ENCODE measurements at places on chromosomes 7 and 10.
A peak's percentile ranks its signal among the peaks of the same experiment; 100 is the strongest.

- no peak for DNase-seq
These were observed 80.1 kb upstream of the AUTS2 start for GRCh38 chr7:69517985-69518704.

- DNase-seq, result no peak
These were observed 982.4 kb upstream of the LRRTM3 start for GRCh38 chr10:65943451-65943850.

DNA sequence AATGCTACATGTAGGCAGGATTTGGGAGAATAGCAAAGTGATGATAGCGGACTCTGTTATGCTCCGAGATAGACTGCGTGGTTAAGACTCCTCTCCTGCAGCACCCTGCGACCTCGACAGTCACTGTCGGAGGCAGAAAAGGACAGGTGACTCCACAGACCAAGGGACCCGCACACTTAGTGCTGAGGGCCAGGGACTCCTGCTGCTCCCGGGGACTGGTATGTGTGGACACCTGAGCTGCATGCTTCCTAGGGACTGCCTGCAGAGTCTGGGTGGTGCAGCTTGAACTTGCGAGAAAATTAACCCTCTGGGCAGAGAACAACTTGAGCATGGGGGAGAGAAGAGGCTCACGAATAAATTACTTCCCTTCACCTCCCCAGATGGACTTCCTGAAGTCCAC, 407.1 kb upstream of the PFKP start:
- no peak for DNase-seq

- no peak for DNase-seq
These were observed 53.5 kb upstream of the SVIL start for GRCh38 chr10:29688230-29688661.

DNA sequence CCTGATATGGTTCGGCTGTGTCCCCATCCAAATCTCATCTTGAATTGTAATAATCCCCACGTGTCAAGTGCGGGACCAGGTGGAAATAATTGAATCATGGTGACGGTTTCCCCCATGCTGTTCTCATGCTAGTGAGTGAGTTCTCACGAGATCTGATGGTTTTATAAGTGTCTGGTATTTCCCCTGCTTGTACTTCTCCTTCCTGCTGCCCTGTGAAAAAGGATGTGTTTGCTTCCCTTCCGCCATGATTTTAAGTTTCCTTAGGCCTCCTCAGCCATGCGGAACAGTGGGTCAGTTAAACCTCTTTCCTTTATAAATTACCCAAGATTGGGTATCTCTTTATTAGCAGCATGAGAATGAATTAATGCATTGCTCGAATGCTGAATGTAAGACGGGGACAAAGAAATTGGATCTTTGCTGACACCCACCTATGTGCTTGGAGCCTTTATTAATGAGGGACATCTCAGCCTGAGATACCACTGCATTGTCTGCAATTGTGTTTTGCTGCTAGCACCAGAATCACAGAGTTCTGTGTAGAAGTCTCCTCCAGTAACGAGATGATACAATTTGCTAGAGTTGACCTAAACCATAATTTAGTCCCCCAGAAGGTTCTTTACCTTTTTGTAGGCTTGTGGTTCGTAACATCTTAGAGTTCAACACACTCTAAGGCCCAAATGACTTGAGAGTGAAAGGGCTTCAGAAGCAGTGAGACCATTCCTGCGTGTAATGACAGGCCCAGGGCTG, 28.6 kb downstream of the SLC35B4 start:
- no peak for DNase-seq

DNA sequence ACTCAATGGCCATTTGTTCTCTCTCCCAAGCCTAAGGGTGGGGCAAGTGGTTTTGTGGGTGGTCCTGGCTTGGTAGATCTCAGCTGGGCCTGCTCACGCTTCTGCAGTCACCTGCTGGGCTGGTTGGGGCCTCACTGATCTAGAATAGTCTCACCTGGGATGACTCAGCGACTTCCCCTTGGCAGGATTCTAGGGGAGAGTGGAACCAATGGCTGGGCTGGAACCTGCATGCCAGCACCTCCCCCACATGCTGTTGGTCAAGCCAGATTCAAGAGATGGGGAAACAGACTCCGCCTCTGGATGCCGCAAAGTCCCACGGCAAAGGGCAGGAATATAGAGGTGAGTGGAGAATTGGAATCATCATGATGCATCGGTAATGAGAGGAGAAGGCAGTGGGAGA, 292.9 kb upstream of the NPVF start:
- no peak for DNase-seq

DNA sequence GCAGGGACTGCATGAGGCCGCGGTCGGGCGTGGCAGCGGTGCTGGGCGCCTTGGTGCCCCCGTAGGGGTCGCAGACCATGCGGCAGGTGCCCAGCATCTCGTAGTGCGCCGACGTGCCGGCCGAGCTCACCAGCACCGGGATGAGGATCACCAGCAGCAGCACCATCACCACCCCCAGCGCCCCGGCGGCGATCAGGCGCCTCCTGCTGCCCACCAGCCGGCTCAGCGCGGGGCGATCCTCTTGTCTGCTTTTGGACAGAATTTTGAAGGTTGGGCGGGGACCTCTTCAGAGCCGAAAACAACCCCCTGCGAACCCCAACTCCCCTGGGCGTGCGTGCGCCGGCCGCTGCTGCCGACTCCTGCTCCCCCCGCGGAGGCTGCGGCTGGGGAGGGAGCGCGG, 779 bp downstream of the C1QL3 start:
- DNase-seq, result peak; percentile 59

- peak; percentile 28 for DNase-seq
These were observed 27.2 kb downstream of the ATE1 start for GRCh38 chr10:121900443-121901174.

DNA sequence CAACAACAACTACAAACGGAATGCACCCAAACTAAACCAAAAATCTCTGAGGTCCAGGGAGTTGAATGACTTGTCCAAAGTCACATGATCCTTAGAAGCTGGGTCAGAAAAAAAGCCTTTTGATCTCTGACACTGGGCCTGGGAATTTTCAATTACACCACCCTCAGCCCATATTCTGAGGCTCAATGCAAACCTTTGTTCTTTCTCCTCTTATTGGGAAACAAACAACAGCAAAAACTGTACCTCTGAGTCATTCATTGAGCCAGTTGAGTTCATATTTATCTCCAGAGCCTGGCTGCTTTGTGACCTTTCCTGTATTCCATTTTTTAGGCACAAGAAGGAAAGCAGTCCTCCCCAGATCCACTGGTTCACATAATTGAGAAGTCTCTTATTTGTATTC, 51.2 kb upstream of the SORCS1 start:
- DNase-seq, result no peak

DNA sequence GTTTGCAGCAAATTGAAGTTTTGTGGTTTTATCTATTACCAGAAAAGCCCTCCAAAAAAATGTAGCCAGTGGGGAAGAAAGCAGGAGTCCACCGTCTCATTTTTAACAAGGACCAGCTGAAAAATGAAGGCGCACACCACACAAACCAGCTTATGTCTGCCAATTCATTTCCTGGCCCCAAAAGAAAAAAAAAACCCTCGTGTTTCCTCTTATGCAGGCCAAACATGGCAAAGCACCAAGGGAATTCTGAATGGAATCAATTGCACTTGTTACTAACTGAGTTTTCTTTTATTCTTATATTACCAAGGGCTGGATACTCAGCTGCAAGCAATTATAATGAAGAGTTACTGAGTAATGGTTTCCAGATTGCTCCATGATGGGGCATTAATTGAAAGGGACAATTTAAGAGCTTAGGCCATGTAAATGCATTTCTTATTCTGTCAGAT, 428.3 kb upstream of the NPVF start:
- no peak for DNase-seq

DNA sequence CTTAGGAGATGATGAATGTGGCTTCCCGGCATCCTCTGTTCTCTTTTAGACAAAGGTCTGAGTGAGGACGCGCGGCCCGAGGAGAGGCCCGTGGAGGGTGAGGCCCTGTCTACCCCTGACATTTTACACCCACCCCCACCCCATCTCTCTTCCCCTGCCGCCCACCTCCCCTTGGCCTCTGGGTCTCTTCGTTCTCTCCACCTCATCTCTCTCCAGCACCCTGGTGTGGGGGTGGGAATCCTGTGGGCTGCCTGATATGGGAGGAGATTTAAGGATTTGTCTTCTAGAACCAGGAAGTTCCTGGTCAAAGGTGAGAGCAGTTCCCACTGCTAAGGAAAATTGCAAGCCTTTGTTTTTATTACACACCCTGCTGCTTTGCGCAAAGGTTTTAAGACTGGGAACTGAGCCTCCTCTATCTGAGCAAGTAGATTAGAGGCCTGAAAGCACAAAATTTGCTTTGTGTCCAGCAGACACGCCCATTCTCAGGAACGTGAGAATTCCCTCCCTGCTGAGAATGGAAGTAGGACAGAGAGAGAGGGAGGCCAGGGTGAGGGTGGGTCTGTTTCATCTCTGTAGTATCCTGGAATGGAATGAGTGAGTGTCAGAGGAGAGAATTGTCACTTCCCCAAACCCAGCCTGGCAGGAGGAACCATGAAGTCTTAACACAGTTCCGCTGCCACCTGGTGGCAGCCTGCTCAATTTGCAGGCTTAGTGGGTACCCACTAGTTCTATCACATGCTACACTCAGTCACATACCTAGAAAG, 91.2 kb downstream of the GTF2IRD1 start:
- DNase-seq, result peak; percentile 41

DNA sequence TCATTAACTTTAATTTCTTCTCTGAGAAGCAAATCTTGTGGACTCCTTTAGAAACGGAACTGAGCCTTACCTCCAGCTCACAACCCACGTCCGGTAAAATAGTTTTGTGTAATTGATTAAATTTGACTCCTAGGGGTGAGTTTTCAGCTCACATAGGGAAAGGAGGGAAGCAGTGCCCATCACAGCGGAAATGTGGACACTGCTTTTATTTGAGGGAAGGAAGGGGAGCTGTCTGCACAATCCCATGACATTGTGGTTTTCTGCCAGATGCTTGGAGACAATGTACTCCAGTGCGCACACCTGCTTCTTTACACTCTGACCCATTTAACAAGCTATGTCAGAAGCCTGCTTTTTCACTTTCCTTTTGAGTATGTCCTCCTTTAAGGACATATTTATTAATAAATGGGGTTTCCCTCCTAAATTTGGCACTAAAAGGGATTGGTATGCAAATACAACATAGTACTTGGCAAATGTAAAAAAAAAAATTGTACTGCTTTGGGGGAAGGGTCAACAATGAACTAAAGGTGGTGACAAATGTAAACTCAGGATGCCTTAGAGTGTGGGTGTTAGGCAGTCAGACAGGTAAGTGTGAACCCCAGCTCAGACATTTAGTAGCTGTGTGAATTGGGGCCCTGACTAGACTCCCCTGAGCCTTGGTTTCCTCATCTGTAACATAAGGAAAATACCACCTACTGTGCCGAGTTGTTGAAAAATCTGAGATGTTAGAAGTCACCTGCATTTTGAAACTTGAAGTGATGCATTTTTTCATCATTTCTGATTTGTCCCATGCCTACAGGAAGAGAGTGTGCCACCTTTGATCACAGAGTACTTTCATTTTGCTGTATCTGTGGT, 90.2 kb upstream of the KLF6 start:
- DNase-seq, result peak; percentile 36

DNA sequence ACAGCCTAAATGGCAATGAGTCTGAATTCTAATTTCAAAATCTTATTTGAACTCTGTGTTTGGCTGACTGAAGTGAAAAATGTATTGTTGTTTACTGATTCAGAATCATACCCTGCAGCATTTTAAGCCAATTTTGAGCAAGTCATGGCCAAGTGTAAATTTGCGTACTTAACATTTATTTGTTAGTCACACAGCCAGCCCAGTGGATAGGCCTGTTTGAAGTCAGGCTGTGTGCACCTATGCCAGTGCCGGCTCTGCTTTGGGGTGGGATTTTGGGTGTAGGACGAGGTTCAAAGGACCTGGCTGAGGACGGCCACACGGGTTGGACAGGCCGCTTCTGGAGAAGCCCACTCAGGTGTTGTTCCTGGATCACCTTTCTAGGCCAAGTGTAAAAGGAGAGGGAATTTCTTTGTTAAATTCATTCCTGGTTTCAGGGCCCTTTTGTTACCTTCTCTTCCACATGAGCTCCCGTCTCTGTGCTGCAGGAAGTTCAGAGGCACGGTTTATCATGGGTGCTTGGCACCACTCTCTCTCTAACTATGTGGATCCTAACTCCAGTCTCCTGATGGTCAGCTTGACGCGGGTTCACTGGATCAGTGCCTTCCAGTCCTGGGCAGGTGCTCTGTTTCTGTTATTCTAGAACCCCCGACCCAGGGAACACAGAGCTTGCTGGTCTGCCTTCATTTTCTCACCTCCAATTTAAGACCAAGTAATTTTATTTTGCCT, 84.7 kb downstream of the CCNY start:
- DNase-seq, result no peak

DNA sequence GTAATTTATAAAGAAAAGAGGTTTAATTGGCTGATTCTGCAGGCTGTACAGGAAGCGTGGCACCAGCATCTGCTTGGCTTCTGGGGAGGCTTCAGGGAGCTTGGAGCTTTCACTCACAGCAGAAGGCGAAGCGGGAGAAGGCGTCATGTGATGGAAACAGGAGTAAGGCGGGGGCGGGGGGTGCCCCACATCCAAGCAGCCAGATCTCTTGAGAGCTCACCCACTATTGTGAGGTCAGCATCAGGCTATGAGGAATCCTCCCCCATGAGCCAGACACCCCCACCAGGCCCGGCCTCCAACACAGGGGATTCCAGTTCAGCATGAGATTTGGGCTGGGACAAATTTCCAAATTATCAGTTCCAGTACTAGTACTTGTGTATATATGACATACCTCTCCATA, 46.2 kb downstream of the WDR37 start:
- no peak for DNase-seq

GRCh38 chr10:22453320-22453719, 108.0 kb downstream of the SPAG6 start:
- no peak for DNase-seq

- no peak for DNase-seq
These were observed 1.5 kb downstream of the KCND2 start for GRCh38 chr7:120274482-120274881.

Data from GM19239 (cell line).